ENCODE measurements at places on chromosomes 1 and 21.
A peak's percentile ranks its signal among the peaks of the same experiment; 100 is the strongest.

- peak; percentile 59 for DNase-seq
Observed at GRCh38 chr1:3207217-3207848, 138.3 kb downstream of the PRDM16 start.

- no peak for DNase-seq
Observed at GRCh38 chr21:34112316-34113033, 39.1 kb downstream of the MRPS6 start.

GRCh38 chr1:180255536-180256340 lies 25.7 kb downstream of the LHX4 start:
- no peak for DNase-seq

GRCh38 chr1:193762236-193762635 lies 575.8 kb upstream of the B3GALT2 start:
- DNase-seq = no peak

DNA sequence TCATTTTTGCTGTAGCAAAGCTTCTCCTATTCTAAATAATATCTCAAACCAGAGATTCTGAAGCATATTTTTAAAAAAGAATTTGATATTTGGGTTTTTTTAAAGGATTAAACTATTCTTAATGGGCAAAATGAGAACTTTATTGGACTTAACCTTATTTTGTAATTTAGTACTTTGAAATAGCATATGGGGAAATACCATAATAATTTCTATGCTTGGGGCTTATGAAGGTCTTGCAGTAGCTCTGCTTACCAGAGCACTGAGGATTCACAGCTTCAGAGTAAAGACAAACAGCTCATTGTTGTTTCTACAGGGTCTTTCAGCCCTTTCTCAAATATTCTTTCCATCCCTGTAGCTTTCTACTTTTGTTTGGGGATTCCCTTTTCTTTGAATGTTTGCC lies 111.2 kb upstream of the ZNF648 start:
- no peak for DNase-seq

DNA sequence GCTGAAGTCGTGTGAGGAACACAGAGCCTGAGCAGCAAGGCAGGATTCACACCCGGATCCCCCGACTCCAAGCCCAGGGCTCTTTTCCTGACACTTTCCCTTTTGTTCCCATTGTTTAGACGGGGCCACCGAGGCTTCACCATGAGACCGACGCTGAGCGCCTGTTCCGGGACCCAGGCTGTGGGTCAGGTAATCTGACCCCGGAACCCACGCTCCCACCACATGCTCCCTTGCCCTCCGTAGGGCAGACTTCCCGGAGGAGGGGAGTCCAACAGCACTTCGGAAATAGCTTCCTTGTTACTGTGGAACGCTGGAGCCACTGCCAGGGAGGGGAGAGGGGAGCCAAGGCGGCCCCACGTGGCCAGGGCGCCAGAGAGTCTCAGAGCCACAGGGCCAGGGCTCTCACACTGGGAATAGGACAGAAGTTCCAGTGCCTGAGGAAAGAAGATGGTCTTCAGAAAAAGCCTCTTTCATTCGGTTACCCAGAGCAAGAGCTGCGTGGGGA lies 18.4 kb downstream of the RUNX3 start:
- no peak for DNase-seq

DNA sequence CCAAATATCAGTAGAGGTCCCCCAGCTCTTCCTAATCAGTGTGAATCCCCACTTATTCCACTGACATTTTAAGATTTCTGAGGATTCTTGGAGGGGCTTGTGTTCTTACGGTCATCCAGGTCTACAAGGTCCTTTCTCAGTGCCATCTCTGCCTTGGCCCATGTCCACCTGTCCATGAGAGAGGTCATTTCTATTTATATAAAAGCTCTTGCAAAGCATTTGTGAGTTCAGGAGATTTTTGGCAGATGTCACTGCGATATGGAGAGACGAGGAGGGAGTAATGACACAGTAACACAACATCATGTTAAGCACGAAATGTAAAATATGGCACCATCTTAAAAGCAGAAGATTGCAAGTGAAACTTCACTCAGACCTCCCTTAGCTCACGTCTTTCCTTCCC lies 144.6 kb upstream of the NFIA start:
- DNase-seq = no peak

DNA sequence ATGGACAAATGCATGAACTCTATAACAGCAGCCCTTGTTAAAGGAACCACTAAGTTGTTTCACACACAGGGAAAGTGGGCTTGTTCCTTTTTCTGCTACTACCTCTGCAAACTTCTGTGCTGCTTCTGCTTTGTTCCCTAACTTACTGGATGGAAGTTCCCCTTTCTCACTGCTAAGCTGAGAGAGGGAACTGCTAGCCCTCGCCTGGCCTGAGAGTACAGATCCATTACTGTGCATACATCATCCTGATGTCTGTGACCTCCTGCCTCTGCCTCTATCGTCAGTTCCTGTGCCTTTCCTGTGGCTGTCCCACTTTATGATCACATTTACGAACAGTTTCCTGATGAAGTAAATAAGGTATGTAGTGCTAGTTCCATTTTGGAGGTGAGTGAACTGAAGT lies 3.5 kb downstream of the GNAT2 start:
- DNase-seq = no peak

GRCh38 chr1:193438312-193438711 lies 251.9 kb upstream of the B3GALT2 start:
- DNase-seq = no peak

- no peak for DNase-seq
Observed at GRCh38 chr1:25616987-25617624, 515 bp downstream of the MAN1C1 start.

- peak; percentile 91 for DNase-seq
Observed at GRCh38 chr1:15740924-15741850, 1.1 kb upstream of the TMEM82 start.

GRCh38 chr21:43987509-43987908 lies 24.6 kb upstream of the TRAPPC10 start:
- no peak for DNase-seq

DNA sequence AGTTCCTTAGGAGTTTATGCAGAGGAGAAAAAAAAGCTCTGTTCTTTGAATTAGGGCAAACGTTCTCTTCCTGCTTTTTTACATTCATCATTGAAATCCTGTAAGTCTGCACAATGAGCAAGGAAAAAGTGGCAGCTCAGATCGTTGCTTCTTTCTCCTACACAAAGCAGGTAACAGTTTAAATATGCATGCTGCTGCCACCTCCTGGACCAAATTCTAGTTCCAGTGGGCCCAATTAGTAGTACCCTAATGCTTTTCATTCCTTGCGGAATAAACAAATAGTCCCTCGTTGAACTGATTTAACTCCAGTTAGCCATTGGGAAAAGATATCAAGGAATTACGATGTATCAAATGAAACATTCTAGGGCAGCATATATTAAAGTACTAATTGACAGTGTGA lies 20.1 kb downstream of the YTHDF2 start:
- no peak for DNase-seq

- DNase-seq = no peak
Observed at GRCh38 chr1:73161418-73161817, 879.1 kb upstream of the NEGR1 start.
